ENCODE measurements at places on chromosomes 4 and X.
A peak's percentile ranks its signal among the peaks of the same experiment; 100 is the strongest.

- no peak for DNase-seq
Measured at GRCh38 chr4:115433491-115433890, 320.1 kb upstream of the NDST4 start.

- DNase-seq = no peak
Measured at GRCh38 chr4:104063341-104063740, 343.6 kb upstream of the TACR3 start.

DNA sequence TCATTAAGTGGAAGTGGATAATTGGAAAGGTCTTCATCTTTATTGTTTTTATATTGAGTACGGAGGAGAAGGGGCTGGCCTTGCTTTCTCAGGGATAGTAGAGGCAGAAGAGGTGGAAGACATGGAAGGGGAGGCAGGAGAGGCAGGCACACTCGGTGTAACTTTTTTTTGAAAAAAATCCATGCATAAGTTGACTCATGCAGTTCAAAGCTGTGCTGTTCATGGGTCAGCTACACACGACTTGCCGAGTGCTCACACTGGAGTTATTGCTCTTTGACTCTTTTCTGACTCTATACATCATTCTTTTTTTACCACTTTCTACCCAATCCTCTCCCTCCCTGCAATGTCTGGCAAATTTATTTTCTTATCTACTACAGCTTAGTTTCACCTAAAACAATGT is 158.3 kb upstream of the AADAT start:
- no peak for DNase-seq

DNA sequence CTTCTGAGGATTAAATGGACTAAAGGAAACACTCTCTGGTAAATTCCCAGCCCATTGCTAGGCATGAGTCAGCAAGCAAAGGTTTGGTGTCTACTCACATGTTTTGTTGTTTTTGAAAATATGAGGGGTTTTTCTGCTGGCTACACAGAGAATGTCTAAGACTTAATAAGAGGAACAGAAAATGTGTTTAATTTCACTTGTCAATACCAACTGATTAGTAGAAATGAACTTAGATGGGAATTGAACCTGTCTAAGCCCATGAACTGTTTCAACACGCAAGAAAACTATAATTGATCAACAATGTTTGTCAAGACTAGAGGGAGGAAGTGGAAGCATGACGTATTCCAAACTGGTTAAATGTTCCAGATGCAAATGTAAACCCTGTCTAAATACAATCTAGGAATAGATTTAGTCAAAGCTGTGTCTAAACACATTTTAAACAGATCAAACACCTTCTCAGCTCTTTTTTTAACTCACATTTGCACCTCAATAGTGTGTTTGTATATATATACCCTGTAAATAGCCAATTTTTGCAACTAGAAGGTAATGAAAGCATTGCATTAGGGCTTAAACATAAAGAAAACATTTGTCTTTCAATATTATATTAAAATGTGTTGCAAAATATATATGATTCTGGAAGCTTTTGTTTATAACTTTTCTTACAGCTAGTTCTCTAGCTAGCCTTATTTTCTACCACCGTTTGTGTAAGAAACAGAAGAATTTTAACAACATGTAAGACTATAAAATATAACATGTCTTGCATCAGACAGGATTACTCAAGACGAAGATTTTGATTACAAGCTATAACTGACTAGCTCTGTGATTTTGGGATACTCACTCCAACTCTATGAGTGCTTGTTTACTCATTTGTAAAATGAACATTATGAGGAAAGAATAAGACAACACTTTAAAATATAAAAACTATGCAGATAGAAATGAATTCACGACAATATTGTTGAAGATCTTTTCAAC is 607.8 kb downstream of the FSTL5 start:
- no peak for DNase-seq

- peak; percentile 77 for DNase-seq
Measured at GRCh38 chrX:40471965-40472648, 108.7 kb upstream of the ATP6AP2 start.

DNA sequence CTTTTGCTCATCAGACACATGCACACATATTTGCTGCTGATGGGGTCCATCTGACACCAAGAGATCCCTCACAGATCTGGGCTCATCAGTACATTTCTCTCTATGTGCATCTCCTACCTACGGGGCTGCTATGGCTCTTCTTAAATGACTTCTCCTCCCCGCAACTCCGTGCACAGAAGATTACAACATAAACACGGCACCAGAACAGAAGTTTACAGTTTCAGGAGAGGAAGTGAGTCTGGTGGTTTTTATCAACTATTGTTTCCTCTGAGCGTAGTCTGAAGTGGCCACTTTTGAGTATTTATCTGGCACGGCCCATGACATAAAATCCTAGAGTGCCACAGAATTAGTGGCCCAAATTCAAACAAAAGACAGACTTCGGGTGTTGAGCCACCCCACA is 263.8 kb downstream of the PRDM5 start:
- DNase-seq = no peak

Measured in fibroblast of skin of left quadriceps (primary cell).